ENCODE measurements at places on chromosomes 1 and 21.

GRCh38 chr1:114499478-114499877 is 11.5 kb downstream of the TRIM33 start:
- no peak for DNase-seq

DNA sequence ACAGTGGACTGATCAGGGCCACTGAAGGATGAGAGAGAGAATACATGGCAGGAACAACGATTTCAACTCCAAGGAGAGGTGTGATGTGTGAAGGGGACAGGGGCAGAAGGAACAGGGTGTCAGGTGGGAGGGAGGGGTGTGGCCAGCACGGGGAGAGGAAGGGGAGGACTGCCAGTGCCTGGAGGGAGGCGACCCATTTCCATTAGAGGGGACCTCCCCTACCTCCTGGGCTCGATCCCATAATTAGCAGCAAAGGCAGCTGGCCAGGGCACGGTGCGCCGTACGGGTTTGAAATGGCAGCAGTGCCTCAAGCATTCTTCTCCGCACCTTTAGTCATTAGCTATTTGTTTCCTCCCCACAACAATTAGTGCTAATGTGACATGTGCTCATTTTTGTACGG is 22.7 kb downstream of the CRYAA start:
- peak; percentile 12 for DNase-seq

DNA sequence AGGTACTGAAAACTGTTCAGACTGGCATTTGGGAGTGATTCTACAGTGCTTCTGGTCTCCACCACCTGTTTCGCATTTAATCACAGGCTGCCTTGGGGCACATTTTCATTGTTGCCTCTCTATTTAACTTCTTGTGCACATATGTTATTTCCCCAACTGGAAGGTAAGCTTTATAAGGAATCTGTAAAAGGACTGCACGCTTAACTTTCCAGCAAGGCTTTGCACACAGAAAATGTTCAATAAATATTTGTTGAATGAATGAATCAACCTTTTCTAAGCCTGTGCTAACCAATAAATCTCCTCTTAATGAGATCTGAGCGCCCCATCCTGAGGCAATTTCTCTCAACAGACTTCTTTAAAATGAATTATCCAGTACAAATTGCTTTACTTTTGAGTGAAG is 84.3 kb upstream of the ARHGAP29 start:
- no peak for DNase-seq

DNA sequence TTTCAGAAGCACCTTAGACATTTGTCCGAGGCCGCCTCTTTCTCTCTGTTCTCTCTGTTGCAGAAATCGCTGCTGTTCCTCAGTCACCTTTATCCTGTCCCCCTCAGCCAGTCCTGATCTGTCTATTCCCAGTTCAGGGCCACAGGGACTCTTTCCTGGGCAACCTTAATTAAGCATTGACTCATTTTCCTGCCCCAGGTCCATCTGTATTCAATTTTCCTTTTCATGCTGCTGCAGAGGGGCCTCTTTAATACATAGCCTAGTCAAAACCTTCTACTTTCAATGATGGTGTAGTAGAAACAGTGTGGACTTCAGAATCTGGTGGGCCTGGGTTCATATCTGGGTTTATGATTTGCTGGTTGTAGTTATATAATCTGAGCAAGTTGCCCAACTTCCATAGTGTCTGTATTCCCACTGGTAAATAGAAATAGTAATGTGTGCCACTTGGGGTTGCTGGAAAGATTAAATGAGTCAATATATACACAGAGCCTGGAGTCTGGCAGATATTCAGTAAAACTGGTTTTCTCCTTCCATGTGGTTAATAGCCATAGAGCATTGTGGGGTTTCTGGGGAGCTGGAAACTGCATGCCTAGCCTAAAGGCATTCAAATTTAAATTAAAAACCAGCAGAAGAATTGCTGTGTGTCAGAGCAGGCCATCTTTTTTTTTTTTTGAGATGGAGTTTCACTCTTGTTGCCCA is 4.5 kb downstream of the TRAF5 start:
- no peak for DNase-seq

DNA sequence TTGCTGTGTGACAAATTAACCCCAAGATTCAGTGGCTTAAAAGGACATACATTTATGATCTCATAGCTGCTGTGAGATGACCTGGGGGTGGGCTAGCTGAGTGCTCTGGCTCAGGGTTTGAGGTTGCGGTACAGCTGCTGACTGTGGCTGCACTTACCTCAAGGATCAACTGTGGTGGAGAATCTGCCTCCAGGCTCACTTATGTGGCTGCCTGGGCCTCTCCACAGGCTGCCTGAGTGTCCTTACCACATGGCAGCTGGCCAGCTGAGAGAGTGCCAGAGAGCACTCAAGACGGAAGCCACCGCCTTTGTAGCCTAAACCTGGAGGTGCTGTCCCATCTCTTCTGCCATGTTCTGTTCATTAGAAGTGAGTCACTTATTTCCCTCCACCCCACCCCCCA is 5.7 kb downstream of the LRRC71 start:
- DNase-seq, result peak; percentile 79

All from testis (tissue), 5 donors.